NT2/D1 (cell line): ENCODE measurements at places on chromosomes 11 and 22.

- DNase-seq = no peak
These were observed 39.6 kb downstream of the LIF start for GRCh38 chr22:30206944-30207343.

DNA sequence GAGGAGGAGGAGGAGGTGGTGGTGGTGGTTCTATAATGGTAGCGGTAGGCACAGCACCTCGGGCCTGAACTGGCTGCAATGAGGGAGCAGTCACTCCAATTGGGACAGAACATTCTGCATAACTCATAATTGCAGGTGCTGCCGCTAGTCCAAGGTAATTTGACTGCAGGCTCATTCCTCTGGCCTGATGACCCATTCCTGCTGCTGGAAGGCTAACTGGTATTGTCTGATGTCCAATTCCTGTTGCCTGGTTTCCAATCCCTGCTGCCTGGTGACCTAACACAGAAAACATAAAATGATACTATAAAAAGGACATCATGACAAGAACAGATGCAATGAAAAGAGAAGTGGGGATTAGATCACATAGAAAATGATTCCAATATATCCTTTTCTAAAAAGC lies 7.9 kb upstream of the AGBL2 start:
- DNase-seq = no peak

GRCh38 chr11:119236490-119236889 lies 30.4 kb downstream of the CBL start:
- DNase-seq = no peak

DNA sequence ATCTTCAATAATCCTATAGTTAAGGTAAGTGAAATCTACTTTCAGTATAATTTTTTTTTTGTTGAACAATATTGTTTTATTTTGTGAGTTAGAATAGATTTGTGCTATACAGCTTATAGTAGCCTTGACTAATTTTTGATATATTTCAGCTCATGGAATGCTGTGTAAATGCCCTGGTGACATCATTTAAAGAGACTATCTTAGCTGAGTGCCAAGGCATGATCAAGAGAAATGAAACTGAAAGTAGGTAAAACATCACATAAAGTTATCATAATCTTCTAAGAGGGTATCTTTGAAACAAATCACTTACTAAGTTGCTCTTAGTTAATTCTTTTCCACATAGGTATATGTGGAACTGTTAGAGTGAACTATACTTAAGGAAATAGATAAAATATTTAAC lies 51.4 kb upstream of the ACAT1 start:
- no peak for DNase-seq

- DNase-seq = no peak
These were observed 7.4 kb upstream of the PIM3 start for GRCh38 chr22:49953027-49953679.

- DNase-seq = no peak
These were observed 603 bp upstream of the PDGFB start for GRCh38 chr22:39245130-39246039.

DNA sequence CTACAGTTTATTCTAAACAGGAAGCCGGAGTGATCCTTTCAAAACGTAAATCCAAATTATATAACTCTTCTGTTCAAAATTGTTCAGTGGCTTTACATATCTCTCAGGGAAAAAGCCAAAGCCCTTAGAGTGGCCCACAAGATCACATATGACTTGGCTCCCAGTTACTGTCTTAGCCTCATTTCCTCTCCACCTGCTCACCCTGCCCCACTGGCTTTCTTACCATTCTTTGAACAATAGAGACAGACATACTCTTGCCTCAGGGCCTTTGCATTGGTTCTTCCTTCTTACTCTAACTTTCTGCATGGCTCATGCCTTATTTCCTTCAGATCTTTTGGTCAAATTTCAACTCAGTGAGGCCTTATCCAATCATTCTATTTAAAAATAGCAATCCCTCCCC lies 52.1 kb downstream of the STIM1 start:
- no peak for DNase-seq

DNA sequence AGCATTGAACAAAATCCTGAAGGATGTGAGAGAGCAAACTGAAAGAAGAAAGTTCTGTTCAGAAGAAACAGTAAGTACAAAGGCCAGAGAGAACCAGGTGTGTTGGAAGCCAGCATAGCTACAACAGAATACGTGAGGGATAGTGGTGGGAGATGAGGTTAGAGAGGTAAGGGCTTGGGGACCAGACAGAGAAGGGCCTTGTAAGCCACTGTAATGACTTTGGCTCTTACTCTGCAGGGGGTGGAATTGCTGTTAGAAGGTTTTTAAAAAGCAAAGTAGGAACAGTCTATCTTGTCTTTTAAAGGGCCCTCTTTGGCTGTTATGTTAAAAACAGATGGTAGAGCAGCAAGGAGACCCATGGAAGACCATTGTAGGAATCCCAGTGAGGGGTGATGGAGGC lies 4.2 kb downstream of the PRRG4 start:
- DNase-seq = no peak

- DNase-seq = no peak
These were observed 19.5 kb upstream of the UVRAG start for GRCh38 chr11:75795276-75796090.

- DNase-seq = no peak
These were observed 499 bp downstream of the DLAT start for GRCh38 chr11:112025707-112026106.

GRCh38 chr11:78429660-78430059 lies 12.0 kb upstream of the GAB2 start:
- no peak for DNase-seq

DNA sequence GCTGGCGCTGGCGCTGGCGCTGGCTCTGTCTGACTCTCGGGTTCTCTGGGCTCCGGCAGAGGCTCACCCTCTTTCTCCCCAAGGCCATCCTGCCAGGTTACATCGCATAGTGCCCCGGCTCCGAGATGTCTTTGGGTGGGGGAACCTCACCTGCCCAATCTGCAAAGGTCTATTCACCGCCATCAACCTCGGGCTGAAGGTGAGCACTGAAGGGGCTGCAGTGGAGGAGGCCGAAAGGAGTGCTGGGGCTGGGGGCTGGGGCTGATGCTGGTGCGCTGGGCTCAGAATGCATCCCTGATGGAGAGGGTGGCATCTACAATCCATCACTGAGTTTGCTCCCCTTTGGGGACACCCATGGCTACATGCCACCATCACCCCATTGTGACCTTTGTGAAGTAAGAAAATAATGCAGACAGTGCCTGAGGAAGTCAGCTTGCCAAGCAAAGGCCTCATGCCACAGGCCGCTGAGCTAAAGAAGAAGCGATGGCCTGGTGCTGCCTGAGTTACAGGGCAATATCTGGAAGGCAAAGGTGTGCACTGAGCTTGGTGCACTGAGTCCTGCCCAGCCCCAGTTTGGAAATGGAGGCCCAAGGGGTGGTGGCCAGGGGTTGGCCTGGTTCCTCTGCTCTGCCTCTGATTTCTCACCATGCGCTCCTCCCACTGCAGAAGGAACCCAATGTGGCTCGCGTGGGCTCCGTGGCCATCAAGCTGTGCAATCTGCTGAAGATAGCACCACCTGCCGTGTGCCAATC lies 620 bp downstream of the SMPD1 start:
- DNase-seq = no peak

GRCh38 chr11:63583357-63583677 lies 20.1 kb upstream of the PLAAT2 start:
- DNase-seq = no peak

GRCh38 chr11:119759324-119759723 lies 30.3 kb upstream of the NECTIN1 start:
- no peak for DNase-seq

DNA sequence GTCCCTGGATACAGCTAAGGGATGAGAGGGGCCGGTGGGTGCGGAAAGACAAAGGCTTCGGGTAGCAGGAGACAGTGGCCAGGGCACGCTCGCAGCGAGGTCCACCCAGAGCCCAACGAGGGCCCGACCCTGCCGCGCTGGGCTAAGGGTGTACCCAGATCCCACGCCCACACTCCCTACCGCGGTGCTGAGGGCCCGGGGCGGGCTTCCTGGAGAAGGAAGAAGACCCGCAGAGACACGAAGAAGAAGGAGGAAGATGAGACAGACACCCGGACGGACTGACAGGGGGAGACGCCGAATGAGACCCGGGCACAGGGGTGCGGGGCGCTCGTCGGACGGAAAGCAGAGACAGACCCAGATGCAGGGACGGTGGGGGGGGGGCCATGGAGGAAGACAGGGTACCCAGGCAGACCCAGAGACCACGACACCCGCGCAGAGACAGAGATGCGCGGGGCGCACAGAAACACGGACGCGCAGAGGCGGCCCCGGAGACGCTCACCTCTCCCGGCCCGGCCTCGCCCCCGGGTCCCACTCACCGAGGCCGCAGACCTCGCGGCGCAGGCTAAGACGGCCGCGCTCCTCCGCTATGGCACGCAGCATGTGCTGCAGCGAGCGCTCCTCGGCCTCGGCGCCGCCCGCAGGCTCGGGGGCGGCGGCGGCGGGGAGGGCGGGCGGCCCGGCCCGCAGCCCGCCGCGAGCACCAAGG lies 437 bp downstream of the KIAA0930 start:
- DNase-seq = no peak

GRCh38 chr11:9399466-9399865 lies 15.0 kb downstream of the IPO7 start:
- no peak for DNase-seq

DNA sequence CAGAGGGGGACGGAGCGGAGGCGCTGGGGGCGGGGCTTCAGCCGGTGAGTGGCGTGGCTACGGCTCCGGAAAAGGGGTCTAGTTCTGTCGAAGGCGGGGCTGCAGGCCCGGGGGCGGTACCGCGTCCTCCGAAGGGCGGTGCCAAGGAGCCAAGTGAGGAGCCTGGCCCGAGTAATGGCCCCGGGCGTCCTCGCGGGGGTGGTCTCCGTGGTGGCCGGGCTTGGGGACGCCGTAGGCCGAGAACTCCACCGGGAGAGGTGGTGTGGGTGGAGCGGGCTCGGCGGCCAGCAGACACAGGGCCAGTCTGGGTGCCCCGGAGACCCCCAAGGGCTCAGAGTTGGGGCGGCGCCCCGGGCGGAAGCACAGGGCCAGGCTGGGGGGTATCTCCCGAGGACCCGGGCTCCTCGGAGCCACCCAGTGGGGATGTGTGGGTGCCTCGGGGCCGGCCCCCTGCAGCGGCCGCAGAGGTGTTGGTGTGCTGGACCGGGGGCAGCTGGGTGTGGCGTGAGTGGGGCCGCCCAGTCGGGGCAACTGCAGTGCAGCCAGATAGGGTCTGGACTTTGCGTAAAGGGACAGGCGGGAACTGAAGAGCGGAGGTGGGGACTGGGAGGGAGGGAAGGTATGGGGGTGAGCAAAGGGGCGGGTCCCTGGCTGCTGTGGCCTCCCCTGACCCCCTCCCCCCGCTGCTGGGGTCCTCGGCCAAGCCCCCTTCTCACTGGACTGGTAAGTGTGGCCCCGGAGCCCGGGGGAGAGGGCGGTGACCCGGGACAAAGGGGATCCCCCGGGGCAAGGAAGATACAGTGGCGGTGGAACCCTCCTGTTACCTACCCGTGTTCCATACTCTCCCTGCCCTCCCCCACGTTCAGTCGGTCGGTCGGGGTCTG lies 838 bp downstream of the FKBP2 start:
- DNase-seq = peak; percentile 99

DNA sequence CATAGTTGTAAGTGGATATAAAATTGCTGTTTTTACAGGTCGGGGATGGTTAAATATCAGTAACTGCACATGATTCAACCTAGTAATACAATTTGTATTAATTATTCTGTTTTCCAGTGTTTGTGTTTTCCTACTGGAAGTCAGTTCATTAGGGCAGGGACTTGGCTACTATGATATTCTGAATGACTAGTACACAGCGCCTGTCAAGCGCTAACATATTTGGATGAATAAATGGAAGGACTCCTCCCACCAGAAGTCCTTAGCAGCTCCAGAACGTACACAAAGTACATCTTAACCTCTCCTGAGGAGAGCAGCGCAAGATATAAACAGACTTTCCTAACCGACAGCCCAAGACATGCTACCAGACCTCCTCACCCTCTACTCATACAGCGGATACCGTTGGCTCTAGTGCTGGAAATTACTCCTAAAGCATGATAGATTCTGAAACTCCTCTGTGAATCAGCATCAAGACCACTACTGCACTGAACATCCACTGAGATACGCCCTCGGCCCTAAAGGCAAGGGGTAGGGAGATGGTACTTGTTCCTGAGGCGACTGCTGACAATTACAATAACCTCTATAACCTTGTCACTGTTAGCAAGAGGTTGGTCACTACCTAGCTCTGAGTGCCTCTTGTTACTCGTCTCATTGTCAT lies 79.1 kb downstream of the RDX start:
- DNase-seq = no peak

GRCh38 chr11:57541169-57541568 lies 3.8 kb downstream of the SMTNL1 start:
- DNase-seq = no peak

DNA sequence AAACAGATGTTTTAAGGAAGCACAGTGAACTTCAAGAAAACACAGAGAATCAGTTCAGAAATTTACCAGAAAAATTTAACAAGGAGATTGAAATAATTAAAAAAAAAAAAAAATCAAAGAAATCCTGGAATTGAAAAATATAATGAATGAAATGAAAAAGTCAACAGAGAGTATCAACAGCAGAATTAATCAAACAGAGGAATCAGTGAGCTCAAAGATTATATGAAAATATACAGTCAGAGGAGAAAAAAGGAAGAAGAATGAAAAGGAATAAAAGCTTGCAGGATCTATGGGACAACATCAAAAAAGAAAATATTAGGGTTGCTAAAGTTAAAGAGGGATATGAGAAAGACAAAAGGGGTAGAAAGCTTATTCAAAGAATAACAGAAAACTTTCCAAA lies 82.3 kb downstream of the XRRA1 start:
- no peak for DNase-seq

GRCh38 chr22:35330258-35330861 lies 30.7 kb downstream of the TOM1 start:
- DNase-seq = no peak

DNA sequence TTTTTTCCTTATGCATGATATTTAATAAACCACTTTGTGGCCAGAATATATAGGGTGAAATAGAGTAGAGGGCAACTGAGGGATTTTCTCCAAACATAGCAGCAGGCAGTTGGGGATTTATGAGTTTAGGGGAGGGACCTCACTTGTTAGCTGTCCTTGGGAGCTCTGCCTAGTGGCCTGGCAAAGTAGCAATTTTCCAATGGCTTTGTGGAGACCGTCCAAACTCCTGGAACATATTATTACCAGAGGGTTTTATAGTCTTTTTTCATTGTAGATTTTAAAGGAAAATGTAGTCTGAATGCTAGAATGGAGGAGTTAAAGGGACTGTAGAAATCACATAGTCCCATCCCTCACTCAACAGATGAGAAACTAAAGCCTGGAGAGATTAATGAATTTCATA lies 32.3 kb downstream of the AMOTL1 start:
- DNase-seq = no peak

- DNase-seq = no peak
These were observed 54.3 kb upstream of the MUC15 start for GRCh38 chr11:26626346-26626745.

- no peak for DNase-seq
These were observed 10.2 kb upstream of the GRK3 start for GRCh38 chr22:25554238-25554671.

- no peak for DNase-seq
These were observed 96.6 kb downstream of the PGR start for GRCh38 chr11:101032991-101033390.
